ENCODE measurements at places on chromosomes 16 and 17.

GRCh38 chr16:84182104-84182503 is 4.8 kb downstream of the TAF1C start:
- no peak for DNase-seq

DNA sequence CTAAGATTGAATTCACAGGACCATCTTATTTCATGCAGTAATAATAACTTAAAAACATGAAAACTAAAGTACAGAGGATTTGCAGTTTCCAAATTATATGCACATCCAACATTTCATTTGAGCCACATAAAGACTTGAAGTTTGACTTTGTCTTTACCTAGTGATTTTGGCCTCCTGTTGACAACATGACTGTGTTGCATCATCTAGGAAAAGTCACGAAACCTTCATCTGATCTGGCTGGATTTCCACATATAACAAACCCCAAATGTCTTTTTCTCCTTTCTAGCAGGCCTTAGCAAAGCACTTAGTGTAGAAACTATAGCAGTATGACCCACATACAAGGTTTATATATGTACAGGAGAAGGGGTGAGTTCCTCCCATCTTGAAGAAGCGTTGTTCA is 406.5 kb upstream of the CDH5 start:
- DNase-seq, result no peak

DNA sequence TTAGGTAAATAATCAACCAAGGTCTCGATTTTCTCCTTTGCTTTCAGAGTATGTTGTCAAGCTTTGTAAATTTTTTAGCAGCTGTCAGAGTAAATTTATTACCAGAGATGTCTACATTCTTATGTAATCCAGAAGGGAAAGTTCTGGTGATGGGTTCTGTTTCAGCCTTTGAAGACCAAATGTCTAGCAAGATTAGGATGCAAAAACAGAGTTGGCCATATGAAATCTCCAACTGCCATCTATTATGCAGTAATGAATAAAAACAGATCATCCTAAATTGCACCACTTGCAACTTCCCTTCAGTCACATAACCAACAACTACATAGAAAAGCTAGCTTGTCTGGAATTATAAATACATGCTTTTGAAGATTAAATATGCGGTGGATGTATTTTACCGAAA is 826.8 kb upstream of the KIF2B start:
- DNase-seq, result no peak

DNA sequence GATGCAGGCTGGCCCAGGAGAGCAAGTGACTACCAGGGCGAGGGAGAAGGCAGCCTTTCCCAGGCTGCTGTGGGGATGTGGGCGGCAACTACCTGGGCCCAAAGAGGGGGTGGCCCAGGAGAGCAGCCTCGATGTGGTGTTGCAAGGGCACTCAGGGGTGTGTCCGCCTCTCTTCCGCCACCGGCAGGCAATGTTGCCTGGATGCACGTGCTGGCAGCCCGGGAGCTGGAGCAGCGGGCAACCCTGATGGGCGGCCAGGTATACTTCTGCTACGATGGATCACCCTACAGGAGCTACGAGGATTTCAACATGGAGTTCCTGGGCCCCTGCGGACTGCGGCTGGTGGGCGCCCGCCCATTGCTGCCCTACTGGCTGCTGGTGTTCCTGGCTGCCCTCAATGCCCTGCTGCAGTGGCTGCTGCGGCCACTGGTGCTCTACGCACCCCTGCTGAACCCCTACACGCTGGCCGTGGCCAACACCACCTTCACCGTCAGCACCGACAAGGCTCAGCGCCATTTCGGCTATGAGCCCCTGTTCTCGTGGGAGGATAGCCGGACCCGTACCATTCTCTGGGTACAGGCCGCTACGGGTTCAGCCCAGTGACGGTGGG is 2.7 kb downstream of the HSD3B7 start:
- DNase-seq, result no peak

GRCh38 chr17:41919840-41920579 is 1.3 kb upstream of the ACLY start:
- no peak for DNase-seq

- DNase-seq, result no peak
Observed at GRCh38 chr16:12097523-12098428, 121.2 kb downstream of the SNX29 start.

DNA sequence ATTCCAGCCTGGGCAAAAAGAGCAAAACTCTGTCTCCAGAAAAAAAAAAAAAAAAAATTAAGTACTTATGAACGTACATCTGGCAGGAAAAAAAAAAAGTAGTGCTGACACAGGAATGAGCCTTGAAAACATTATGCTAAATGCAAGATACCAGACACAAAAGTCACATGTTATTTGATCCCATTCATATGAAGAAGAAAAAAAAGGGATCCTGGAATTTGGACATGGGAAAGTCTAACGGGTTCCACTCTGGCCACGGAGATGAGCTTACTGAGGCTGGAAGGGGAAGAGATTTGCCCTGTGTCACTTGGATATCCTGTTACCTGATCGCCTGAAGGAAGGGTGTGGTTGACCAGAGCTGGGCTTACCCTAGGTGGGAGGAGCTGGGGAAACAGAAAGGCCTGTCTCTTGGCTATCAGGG is 251.9 kb downstream of the PARN start:
- DNase-seq, result peak; percentile 63

All from HS-5 (cell line).